ENCODE measurements at places on chromosomes 2 and 18. TPM values are rescaled to one million over a fixed set of nuclear protein-coding genes. Genes with fewer than 3 reads are reported as not detected.

Gene TMEM198
- 1.3 TPM for total RNA-seq

Gene PCARE
- 1.1 TPM for total RNA-seq

Gene ZDBF2
- 13.7 TPM for total RNA-seq

Gene MPP4
- total RNA-seq = 0.25 TPM

Gene INO80C
- total RNA-seq = 25.5 TPM

Gene STON1
- total RNA-seq = 8.9 TPM

Gene RTKN
- total RNA-seq = 18.8 TPM

Gene SERTAD2
- 17.1 TPM for total RNA-seq

Gene BAZ2B
- 45.5 TPM for total RNA-seq

Gene MCFD2
- total RNA-seq = 86.3 TPM

Gene POMC
- 2.7 TPM for total RNA-seq

Gene ACOXL
- total RNA-seq = not detected

Gene AGXT
- not detected for total RNA-seq

Gene CAPN14
- total RNA-seq = 0.17 TPM

Gene KIF5C
- 0.57 TPM for total RNA-seq

Gene LRP2
- not detected for total RNA-seq

Gene IWS1
- total RNA-seq = 37.6 TPM

All from heart right ventricle (tissue), 16 donors.